Activated CD4-positive, alpha-beta T cell treated with anti-CD3 and anti-CD28 coated beads, Interleukin-2, Interleukin-6, amounts not matched to agents 100 ng/mL and 50 ng/mL, durations not matched to agents 16 hours and 8 hours (primary cell): ENCODE measurements at places on chromosomes 1 and 21.

DNA sequence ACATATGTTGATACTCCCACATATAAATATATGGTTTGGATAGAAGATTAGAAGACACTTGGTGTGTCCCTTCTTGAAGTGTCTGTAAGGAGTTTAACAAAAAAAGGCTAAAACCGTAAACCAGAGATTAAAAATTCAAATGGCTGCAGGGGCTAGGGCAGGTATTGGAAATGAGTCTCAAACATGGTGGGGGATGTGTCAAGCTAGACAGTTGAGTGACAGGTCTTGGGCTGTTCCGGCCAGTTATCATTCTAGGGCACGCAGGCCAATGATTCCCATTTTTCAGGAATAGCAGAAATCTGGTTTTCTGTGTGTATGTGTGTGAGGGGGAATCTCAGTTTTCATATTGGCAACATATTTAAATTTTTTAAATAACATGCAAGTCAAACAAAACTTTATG, 77.2 kb downstream of the AK4 start:
- no peak for DNase-seq

- peak; percentile 66 for DNase-seq
Measured at GRCh38 chr1:85576642-85577418, 3.7 kb upstream of the CCN1 start.

- no peak for DNase-seq
Measured at GRCh38 chr1:201916649-201917249, 28.1 kb downstream of the SHISA4 start.

- no peak for DNase-seq
Measured at GRCh38 chr1:75559800-75560199, 51.1 kb downstream of the SLC44A5 start.

- DNase-seq = no peak
Measured at GRCh38 chr1:1037366-1038327, 17.7 kb downstream of the AGRN start.

GRCh38 chr1:28926629-28927265, 12.4 kb downstream of the EPB41 start:
- peak; percentile 79 for DNase-seq

DNA sequence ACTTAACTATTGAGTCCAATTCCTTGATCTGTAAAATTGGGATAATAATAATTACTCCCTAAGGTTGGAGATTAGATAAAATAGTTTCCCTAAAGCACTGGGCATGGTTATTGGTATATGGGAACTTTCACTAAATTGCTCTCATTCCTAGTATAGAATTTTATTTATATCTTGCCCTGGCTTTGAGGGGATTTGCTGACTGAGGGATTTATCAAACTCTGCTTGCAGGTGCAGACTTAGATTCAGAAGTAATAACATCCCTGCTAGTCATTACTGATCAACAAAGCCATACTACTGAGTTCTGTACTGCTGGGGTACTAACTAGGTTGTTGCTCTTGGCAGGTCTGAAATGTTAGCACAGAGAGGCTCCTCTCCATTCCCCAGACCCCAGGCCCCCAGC, 41.9 kb downstream of the CASQ2 start:
- DNase-seq = no peak

GRCh38 chr1:212635141-212635631, 26.6 kb downstream of the ATF3 start:
- DNase-seq = peak; percentile 30

DNA sequence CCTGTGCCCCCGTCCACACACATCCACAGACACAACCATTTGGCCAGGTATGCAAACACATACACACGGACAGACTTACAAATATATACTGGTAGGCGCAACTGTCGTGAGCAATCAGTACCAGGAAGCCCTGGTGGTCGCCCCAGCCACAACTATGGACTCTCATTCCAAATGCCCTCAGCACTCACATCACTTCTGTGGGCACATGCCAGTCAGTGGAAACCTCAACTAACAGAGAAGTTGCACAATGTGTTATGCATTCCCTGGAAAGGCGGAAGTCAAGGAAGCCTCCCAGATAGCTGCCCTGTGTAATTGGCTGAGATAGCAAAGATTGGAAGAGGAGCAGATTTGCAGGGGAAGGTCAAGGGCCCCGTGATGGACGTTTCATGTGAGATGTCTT, 1.4 kb upstream of the HEYL start:
- DNase-seq = no peak

- no peak for DNase-seq
Measured at GRCh38 chr21:41800425-41801320, 33.8 kb upstream of the RIPK4 start.

DNA sequence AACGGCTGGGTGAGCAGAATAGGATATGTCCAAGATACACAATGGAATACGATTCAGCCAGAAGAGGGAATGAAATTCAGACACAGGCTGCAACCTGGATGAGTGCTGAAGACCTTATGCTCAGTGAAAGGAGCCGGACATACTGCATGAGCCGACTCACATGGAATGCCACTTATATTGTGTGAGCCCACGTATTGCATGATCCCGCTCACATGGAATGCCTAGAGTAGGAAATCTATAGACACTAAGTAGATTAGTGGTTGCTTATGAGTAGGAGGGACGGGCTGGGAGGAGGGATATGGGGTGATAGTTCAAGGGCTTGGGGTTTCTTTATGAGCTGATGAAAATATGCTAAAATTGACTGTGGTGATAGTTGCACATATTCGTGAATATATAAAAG, 26.8 kb downstream of the TMPRSS2 start:
- no peak for DNase-seq

- no peak for DNase-seq
Measured at GRCh38 chr21:16419188-16419921, 689.6 kb downstream of the USP25 start.

DNA sequence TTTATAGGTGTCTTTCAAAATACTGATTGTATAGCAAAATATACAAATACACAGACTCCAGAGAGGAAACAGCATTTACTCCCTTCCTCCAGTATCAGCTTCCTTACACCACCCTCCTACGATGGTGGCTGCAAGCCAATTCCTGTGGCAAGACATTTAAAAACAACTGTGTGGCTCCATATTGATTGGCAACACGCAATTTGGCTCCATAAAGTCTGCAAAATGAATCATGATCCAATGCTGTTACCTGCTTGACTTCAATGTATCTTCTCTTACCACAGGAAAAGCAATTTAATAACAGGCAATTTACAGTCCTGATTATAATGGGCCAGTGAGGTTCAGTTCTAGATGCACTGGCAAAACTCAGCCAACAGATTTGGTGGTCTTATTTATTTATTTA, 19.7 kb upstream of the ATP6V1G3 start:
- no peak for DNase-seq

GRCh38 chr1:32062867-32063230, 9.9 kb upstream of the TMEM39B start:
- DNase-seq = no peak

DNA sequence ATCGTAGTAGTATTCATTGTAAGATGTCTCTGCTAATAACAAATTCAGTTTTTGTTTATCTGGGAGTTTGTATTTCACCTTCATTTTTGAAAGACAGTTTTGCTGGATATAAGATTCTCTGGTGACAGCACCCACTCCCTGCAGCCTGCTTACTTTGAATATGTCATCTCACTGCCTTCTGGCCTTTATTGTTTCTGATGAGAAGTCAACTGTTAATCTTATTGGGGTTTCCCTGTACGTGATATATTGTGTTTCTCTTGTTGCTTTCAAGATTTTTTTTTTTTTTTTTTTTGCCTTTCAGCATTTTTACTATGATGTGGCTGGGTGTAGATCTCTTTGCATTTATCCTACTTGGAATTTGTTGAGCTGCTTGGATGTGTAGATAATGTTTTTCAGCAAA, 29.3 kb downstream of the MTF2 start:
- DNase-seq = no peak

GRCh38 chr1:212162635-212163034, 122.6 kb upstream of the PPP2R5A start:
- peak; percentile 32 for DNase-seq

DNA sequence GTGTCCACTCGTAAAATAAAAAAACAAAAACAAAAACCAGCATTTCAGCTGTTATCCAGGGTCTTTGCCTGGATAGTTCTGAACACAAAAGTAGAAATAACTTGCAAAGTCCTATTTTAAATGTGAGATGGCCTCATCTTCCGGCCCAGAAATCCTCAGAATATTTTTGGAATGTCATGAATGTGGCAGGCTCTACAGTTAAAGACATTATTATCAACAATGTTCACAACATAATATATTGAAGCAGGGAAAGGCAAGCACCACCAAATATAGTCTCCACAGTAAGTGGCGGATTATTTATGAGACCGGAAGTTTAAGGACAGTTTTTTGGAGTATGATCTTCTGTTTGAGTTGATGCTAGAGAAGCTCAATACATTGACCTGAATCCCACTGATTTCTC, 1.2 kb upstream of the C1orf198 start:
- no peak for DNase-seq

- DNase-seq = peak; percentile 4
Measured at GRCh38 chr1:147109041-147109440, 63.2 kb downstream of the PRKAB2 start.

DNA sequence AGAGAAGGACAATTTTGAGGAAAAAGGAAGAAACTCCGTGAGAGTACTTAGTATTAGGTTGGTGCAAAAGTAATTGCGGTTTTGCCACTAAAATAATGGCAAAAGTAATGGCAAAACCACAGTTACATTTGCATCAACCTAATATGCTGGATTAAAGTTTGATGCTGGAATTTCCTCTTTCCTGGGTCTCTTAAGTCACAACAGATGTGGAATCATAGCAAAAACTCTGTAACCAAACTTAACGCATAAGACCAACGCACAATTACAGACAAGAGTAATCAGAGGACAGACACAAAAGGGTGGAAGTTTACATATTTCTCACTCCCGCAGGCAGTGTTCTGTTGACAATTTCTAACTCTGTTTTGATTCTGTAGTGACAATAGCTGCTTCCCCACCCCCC, 182.4 kb downstream of the BACH1 start:
- DNase-seq = no peak

- no peak for DNase-seq
Measured at GRCh38 chr21:43929217-43929971, 64.4 kb downstream of the AGPAT3 start.

GRCh38 chr1:84581648-84582047, 7.4 kb upstream of the CTBS start:
- DNase-seq = no peak

- DNase-seq = no peak
Measured at GRCh38 chr1:236020359-236021219, 44.3 kb downstream of the NID1 start.

DNA sequence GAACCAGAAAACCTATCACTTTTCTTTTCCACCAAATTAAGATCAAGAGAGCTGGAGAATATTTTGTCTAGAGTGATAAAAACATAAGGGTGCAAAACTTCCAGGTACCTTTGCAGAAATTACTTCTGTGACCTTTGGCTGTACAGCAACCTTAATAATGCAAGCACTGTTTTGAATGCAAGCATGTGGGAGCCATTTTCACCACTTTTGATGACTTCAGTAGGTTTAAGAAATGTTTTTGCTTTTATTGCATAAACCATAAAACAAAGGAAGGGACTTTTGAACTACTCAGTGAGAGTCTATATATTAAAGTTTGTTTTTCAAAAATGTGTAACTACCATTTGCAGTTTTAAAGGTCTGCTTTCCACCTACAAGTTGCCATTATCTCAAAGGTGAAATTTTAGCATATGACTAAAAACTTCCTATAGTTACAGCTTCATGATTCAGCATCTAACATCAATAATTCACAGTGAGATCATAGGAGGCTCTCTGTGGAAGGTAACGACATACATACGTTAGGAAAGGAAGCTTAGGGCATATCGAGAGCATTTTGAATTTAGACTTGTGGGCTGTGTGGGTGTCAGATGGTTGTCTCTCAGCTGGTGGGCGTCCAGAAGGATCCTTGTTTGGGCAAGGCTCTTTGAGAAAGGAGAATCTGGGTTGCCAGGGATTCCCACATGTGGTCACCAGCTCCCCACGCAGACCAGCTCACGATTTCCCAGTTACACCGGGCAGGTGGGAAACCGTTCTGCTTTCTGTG, 1.1 kb upstream of the GADD45A start:
- peak; percentile 35 for DNase-seq

DNA sequence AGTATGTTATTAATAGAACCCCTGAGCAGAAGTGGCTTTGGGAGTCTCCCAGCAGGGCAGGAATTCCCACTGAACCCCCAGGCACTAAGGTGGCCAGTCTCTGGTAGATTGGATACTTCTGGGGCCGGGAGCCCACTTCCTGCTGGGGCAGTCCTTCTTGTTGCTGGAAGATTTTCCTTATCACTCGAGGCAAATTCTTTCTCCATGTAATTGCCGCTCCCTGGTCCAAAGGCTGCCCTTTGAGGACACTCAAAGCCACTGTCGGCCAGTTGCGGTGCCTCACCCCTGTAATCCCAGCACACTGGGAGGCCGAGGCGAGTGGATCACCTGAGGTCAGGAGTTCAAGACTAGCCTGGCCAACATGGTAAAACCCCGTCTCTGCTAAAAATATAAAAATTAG, 22.6 kb upstream of the TNFRSF1B start:
- no peak for DNase-seq

GRCh38 chr1:192807211-192808162, 1.4 kb upstream of the RGS2 start:
- peak; percentile 52 for DNase-seq

DNA sequence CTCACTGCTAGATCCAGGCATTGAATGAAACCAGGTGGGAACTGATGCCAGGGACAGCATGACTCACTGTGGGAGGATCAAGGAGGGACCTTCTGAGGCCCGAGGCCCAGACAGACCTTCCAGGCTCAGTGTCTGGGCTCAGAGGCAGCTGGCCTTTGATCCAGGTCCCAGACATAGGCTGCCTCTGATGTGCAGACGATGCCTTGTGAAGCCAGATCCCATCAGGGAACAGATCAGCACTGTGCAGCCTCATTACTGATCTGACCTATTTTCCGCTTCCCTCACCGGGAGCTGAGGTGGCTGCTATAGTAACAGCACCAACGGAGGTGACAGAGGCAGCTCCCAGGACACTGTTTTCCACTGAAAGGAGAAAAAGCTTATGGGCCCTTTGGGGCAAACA, 399.5 kb downstream of the MATN1 start:
- no peak for DNase-seq

DNA sequence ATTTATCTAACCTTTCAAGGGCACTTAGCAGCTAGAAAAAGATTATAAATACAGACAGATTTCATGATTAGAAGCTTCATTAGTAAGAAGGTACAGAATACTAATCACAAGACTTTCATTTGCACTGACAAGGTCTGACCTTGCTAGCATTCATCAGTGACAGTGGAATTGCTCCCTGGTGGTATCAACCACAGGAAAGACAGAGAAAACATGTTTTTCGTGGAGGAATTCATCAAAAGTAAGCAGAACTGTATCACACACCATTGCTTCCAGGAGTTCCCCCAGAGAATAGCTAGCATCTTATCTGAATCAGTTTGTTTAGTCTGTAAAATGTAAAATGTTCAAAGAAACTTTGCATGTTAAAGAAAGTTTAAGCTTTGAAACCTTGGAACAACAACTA, 20.6 kb upstream of the CRB1 start:
- no peak for DNase-seq
